ENCODE measurements at places on chromosomes 3 and 15. TPM values are rescaled to one million over a fixed set of nuclear protein-coding genes. Genes with fewer than 3 reads are reported as not detected.
A peak's percentile ranks its signal among the peaks of the same experiment; 100 is the strongest.

GRCh38 chr3:58202917-58203360, 7.8 kb downstream of the DNASE1L3 start:
- H3K27ac ChIP-seq = no peak overlapping the region
- no peaks in the 10 kb centered on the region for H3K27me3 ChIP-seq
- peaks cover 24% of the 10 kb centered on the region for H3K4me1 ChIP-seq
- H3K36me3 ChIP-seq = no peaks in the 10 kb centered on the region

DNA sequence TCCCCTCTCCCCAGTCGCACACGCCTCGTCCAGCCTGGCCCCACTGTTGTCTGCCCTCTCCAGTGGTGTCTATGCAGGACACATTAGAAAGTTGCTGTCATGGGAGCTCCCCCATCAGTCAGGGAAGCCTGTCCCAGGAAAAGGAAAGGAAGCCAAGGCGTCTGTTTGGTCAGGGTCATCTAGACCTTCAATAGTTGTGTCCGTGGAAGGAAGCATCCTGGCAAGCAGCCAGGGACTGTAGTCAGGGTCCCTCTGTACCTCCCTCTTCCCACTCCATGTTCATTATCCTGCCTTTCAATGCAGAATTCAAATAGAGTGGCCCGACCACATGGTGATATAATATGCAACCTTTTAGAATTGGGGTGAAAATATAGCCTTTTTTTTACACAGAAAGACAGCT, 60.7 kb upstream of the RAB6B start:
- H3K27me3 ChIP-seq = no peaks in the 10 kb centered on the region
- H3K4me3 ChIP-seq = no peak overlapping the region
- no peaks in the 10 kb centered on the region for H3K36me3 ChIP-seq
- H3K27ac ChIP-seq = no peak overlapping the region

DNA sequence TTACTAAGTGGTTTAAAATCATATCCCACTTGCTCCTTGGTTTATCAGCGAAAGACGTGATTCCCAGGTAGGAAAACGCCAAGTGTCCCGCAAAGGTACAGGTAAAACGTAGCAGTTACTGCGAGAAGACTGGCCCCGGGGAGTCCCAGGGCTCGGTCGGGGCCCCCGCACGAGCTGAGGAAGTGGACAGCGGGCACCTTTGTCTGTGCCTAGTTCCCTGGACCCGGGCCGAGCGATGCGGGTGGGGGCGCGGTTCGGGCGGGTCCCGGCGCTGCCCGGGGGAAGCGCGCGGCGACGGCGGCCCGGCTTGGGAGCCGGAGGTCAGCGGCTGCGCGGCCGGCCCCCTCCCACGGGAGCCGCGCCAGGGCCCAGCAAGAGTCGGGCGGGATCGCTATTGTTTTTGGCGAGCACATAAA, 864 bp upstream of the NEO1 start:
- peak overlapping the region; percentile 68 for H3K4me3 ChIP-seq
- H3K27ac ChIP-seq = no peak overlapping the region
- H3K27me3 ChIP-seq = peaks cover 35% of the 10 kb centered on the region
- H3K4me1 ChIP-seq = peaks cover 11% of the 10 kb centered on the region

GRCh38 chr15:43808960-43809678, 8.7 kb downstream of the HYPK start:
- no peak overlapping the region for H3K4me3 ChIP-seq
- no peak for DNase-seq
- H3K27ac ChIP-seq = no peak overlapping the region
- peaks cover 3% of the 10 kb centered on the region for H3K4me1 ChIP-seq
- H3K27me3 ChIP-seq = no peaks in the 10 kb centered on the region

DNA sequence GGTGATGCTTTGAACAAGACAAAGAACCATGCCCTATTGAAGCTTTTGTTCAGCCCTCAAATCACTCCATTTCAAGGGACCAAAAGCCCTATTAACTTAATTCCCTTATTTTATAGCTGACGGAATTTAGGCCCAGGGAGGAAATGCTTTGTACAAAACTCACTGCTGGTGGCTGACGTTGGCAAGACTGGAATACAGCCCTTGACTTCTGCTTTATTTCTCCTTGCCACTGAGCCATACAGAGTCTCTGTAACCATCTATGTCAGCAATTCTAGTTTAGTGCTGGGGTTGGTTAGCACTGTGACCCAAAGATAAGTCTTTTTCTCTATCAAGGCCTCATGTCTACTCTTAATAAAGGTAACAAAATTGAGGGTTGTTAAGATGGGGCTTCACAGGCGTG, 316.1 kb upstream of the TPRG1 start:
- H3K36me3 ChIP-seq = no peaks in the 10 kb centered on the region
- peaks cover 2% of the 10 kb centered on the region for H3K4me1 ChIP-seq
- H3K27me3 ChIP-seq = no peaks in the 10 kb centered on the region

GRCh38 chr3:127739347-127740135, 66.8 kb downstream of the ABTB1 start:
- no peak overlapping the region for H3K4me3 ChIP-seq
- peaks cover 19% of the 10 kb centered on the region for H3K27me3 ChIP-seq
- H3K4me1 ChIP-seq = peaks cover 9% of the 10 kb centered on the region
- H3K36me3 ChIP-seq = no peaks in the 10 kb centered on the region

DNA sequence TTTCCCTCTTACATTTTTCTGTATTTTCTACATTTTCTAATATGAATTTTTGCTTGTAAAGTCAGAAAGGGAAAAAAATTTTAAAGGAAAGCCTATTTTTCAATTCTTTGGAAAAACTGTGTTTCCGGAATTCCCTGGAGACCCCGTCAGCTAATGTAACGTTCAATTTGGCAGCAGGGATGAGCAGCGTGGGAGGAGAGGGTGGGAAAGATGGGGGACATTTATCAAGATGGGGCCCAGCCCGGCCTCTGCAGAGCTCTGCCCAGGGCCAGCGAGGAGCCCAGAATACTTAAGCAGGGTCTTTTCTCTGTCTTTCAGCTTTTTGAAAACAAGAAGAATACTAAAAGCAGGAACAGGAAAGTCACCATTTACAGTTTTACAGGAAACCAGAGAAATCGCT, 129.0 kb downstream of the LRRK1 start:
- no peak overlapping the region for H3K27ac ChIP-seq
- H3K36me3 ChIP-seq = no peaks in the 10 kb centered on the region
- H3K4me3 ChIP-seq = no peak overlapping the region
- H3K4me1 ChIP-seq = no peaks in the 10 kb centered on the region
- no peak for DNase-seq

DNA sequence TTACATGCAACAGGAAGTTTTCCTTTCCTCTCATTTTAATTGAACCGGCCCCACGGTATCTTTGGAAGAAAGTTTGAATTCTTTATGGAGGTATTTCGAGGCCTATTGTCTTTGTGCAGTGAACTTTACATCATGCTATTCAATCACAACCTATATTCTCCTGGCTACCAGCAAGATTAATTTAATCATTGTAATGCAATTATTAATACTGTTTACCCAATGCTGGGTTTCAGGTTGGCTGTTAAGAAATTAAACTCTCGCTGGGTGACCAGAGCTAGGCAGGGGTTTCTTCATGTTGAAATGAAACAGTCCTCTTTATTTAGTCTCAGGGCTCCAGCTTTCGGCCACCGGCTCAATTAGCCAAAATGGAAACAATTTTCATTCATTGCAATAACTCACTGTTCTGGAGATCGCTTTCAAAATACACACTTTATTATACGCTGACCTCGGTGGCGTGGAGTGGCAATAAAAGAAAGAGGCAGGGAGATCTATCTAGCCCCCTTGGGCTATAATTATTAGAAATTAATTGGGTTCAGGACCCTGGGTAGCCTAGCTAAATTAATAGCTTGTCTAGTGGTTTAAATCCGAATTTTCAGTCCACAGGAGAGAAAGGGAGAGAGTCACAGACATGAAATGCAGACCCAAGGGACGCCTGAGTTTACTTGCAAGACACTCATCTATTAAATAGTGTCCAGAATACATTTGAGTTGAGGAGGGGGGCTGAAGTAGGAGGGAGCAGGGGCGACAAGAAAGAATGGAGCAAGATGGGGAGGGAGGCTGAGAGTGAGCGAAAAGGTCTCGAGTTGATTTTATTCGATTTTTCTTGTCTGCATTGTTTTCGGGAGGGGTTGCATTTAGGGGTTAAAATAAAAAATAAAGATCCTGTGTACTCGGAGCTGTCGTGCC, 3.9 kb upstream of the MECOM start:
- no peaks in the 10 kb centered on the region for H3K36me3 ChIP-seq
- peaks cover 83% of the 10 kb centered on the region for H3K27me3 ChIP-seq
- peak overlapping the region; percentile 53 for H3K27ac ChIP-seq
- H3K4me1 ChIP-seq = peaks cover 24% of the 10 kb centered on the region

- no peak overlapping the region for H3K4me3 ChIP-seq
- no peak overlapping the region for H3K27ac ChIP-seq
- no peak for DNase-seq
- peaks cover 16% of the 10 kb centered on the region for H3K4me1 ChIP-seq
- H3K27me3 ChIP-seq = peaks cover 64% of the 10 kb centered on the region
Observed at GRCh38 chr3:71786551-71786950, 1.6 kb upstream of the PROK2 start.

DNA sequence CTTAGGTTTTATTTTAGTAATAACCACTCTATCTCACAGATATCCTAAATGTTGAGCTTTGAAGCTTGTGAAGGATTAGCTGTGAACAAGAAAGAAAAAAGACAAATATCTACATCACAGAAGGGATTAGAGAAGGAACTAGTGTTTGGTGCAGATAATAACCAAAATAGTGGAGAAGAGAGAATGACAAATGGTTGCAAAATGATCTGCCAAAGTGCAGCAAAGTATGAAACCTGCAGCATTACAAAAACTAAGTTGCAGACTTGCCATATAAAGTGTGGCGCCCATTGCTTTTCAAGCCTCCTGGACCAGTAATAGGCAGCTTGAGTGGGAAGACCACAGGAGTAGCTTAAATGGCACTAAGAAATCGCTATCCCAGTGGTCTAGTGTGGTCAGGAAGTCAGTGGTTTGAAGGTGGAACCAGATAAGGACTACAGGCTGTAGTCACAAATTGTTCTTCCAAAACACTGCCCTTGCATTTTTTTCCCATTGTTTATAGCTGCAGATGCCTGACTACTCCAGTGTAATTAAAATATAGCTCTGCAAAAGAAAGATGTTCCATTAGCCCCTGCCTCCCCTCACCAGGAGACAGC, 20.7 kb downstream of the TPM1 start:
- no peaks in the 10 kb centered on the region for H3K36me3 ChIP-seq
- no peaks in the 10 kb centered on the region for H3K4me1 ChIP-seq
- no peaks in the 10 kb centered on the region for H3K27me3 ChIP-seq
- DNase-seq = no peak
- no peak overlapping the region for H3K4me3 ChIP-seq
- no peak overlapping the region for H3K27ac ChIP-seq

DNA sequence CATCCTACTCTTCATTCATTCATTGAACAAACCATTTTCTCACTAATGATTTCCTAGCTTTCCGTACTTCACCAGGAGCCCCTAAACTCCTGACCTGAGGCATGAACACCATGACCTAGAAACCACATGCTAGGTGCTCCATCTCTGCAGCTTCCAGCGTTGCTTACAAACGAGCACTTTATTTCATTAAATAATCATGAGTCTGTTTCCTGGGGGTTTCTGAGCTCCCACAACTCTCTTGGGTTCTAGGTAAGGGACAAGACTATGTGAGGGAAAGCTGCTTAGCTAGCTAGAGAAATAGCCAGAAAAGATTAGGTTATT, 1.3 kb downstream of the MAP2K1 start:
- H3K27me3 ChIP-seq = no peaks in the 10 kb centered on the region
- peak overlapping the region; percentile 90 for H3K27ac ChIP-seq
- H3K4me1 ChIP-seq = peaks cover 50% of the 10 kb centered on the region
- no peak for DNase-seq
- peaks cover 44% of the 10 kb centered on the region for H3K36me3 ChIP-seq

- H3K27me3 ChIP-seq = no peaks in the 10 kb centered on the region
- DNase-seq = no peak
- H3K4me1 ChIP-seq = peaks cover 16% of the 10 kb centered on the region
- peaks cover 28% of the 10 kb centered on the region for H3K36me3 ChIP-seq
- H3K4me3 ChIP-seq = no peak overlapping the region
Observed at GRCh38 chr15:40162552-40162951, 1.7 kb downstream of the BUB1B start.

DNA sequence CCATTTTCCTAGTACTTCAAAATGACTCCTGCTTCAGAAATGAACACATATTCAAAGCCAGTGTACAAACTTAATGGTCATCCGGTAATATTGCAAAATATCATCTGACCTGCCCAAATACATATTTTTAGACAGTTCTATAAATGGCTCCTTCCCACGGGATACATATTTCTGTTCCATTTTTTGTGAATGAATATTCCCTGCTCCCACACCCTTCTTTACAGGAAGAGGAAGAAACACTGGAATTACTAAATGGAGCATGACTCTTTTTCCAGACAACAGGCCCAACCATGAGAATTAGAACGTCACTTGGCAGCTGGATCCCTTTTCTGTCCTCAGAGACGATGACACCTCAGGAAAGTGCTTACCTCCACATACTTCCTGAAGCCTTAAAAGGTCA, 38.0 kb upstream of the CBLB start:
- H3K4me3 ChIP-seq = no peak overlapping the region
- no peak for DNase-seq
- H3K4me1 ChIP-seq = peaks cover 9% of the 10 kb centered on the region
- H3K27ac ChIP-seq = no peak overlapping the region

GRCh38 chr3:23776352-23776891, 29.3 kb upstream of the UBE2E1 start:
- H3K4me1 ChIP-seq = no peaks in the 10 kb centered on the region
- peaks cover 6% of the 10 kb centered on the region for H3K27me3 ChIP-seq
- no peaks in the 10 kb centered on the region for H3K36me3 ChIP-seq
- no peak overlapping the region for H3K27ac ChIP-seq
- H3K4me3 ChIP-seq = no peak overlapping the region

GRCh38 chr3:135991621-135992020, 26.1 kb downstream of the PPP2R3A start:
- H3K36me3 ChIP-seq = no peaks in the 10 kb centered on the region
- peaks cover 3% of the 10 kb centered on the region for H3K27me3 ChIP-seq
- H3K4me1 ChIP-seq = peaks cover 2% of the 10 kb centered on the region
- no peak for DNase-seq

DNA sequence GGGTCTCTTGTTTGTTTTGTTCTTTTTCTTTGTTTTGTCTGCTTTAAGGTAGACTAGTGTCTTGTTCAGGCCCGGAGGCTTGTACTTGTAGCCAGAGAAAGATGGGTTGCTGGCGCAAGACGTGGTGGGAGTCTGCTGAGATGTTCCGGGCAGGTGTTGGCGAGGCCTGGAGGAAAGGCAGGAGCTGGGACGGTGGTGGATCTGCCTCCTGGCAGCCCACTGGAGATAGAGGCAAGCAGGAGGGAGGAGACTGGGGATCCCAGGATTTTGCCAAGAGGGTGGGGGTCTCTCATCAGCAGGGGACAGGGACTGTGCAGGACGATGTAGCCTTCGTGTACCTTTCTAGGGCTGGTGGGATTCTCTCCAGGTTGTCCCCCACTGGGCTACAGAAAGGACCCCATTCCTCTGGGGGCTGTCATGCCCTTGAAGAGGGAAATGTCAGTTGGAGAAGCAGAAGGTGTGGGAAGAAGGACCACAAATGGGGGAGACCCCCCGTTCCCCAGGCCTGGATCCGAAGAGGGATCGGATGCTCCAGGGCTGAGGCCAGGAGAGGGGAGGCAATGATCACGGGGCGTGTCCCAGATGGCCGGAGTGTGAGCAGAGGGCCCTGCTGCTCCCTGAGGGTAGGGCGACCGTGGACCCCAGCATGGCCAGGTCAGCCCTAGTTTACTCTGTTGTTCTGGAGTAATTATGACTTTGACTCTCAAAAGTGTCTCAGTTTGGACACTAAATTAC, 7.0 kb downstream of the CHAC1 start:
- H3K4me1 ChIP-seq = peaks cover 6% of the 10 kb centered on the region
- H3K36me3 ChIP-seq = peaks cover 10% of the 10 kb centered on the region
- H3K4me3 ChIP-seq = no peak overlapping the region
- no peaks in the 10 kb centered on the region for H3K27me3 ChIP-seq

Gene SLC6A6
- total RNA-seq = 55.8 TPM

Gene C3orf22
- total RNA-seq = not detected

Gene SLC12A1
- not detected for total RNA-seq

Gene SLC28A2
- not detected for total RNA-seq

Gene LRRIQ4
- total RNA-seq = 0.16 TPM

Data from activated T-helper 2 cell treated with anti-CD3 and anti-CD28 coated beads, Interferon-gamma antibody, Interleukin-2, Interleukin-4, amounts not matched to agents 10 μg/mL and 5 μg/mL and 100 μg/mL, durations not matched to agents 14 hours and 24 hours and 36 hours (primary cell).